ENCODE measurements at places on chromosomes 5 and 9.

GRCh38 chr9:112501287-112501686, 14.7 kb downstream of the KIAA1958 start:
- H3K36me3 ChIP-seq = no peaks in the 10 kb centered on the region
- H3K4me3 ChIP-seq = no peak overlapping the region
- no peak overlapping the region for H3K27ac ChIP-seq
- no peak for DNase-seq

- H3K27ac ChIP-seq = no peak overlapping the region
- H3K4me3 ChIP-seq = no peak overlapping the region
- peaks cover 10% of the 10 kb centered on the region for H3K27me3 ChIP-seq
- H3K36me3 ChIP-seq = no peaks in the 10 kb centered on the region
- no peak for DNase-seq
- no peaks in the 10 kb centered on the region for H3K4me1 ChIP-seq
These were observed 16.8 kb downstream of the FIBCD1 start for GRCh38 chr9:130921989-130922892.

- DNase-seq = no peak
- no peak overlapping the region for H3K27ac ChIP-seq
- no peak overlapping the region for H3K4me3 ChIP-seq
- no peaks in the 10 kb centered on the region for H3K27me3 ChIP-seq
- H3K36me3 ChIP-seq = no peaks in the 10 kb centered on the region
These were observed 9.5 kb downstream of the CEMIP2 start for GRCh38 chr9:71758785-71759184.

- H3K4me1 ChIP-seq = no peaks in the 10 kb centered on the region
- no peak overlapping the region for H3K27ac ChIP-seq
- no peak overlapping the region for H3K4me3 ChIP-seq
- no peaks in the 10 kb centered on the region for H3K36me3 ChIP-seq
These were observed 101.5 kb upstream of the ZNF608 start for GRCh38 chr5:124847907-124848306.

- peaks cover 64% of the 10 kb centered on the region for H3K4me1 ChIP-seq
- peak; percentile 94 for DNase-seq
- peaks cover 11% of the 10 kb centered on the region for H3K27me3 ChIP-seq
- peak within 1 kb of the TSS; percentile 96 for H3K4me3 ChIP-seq
These were observed at the start of gene TTF1 for GRCh38 chr9:132406554-132407122. TSS of gene TTF1 (minus strand) at chr9:132406840. CDS start at chr9:132402821, 4,019 bp downstream.

- H3K27me3 ChIP-seq = peaks cover 17% of the 10 kb centered on the region
- H3K4me3 ChIP-seq = no peak overlapping the region
- no peaks in the 10 kb centered on the region for H3K4me1 ChIP-seq
- DNase-seq = no peak
- H3K27ac ChIP-seq = no peak overlapping the region
These were observed 231.3 kb upstream of the SLC30A5 start for GRCh38 chr5:68862560-68862959.

DNA sequence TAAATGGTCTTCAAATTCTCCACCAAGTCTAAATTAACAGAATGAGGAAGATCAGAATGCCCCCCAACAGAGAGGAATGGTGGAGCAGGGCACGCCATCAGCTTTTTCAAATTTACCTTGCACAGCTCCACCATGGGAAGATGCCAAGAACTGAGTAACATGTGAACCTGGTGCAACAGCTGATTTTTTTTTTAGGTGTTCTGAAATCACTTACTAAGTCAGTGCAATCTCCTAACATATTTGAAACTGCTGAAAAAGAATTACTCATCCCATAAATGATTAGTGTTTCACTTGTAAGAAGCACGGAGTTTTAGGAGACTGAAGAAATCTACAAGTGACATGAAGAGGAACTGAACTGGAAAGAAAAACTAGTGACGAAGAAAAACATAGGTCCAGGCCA, 5.1 kb downstream of the TMEM245 start:
- peaks cover 82% of the 10 kb centered on the region for H3K4me1 ChIP-seq
- H3K27me3 ChIP-seq = no peaks in the 10 kb centered on the region
- no peak overlapping the region for H3K27ac ChIP-seq
- peak overlapping the region; percentile 39 for H3K4me3 ChIP-seq

DNA sequence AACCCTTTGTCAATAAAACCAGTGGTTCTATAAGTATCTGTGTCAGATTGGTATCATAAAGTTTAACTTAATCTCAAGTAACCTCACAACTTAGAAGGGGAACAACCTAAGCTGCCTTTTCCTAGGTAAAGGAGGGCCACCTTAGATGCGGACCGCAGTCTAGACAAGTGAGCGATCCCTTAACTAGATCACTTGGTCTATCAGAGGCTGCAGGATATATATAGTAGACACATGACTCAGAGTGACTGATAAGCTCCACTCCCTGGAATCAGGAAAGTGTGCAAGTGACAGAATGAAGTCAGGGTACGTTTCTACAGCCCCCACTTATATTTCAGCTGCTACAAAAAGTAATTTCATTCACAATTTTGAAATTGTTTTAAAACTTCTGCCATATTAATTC, 7.4 kb downstream of the REEP5 start:
- peaks cover 56% of the 10 kb centered on the region for H3K4me1 ChIP-seq
- peaks cover 17% of the 10 kb centered on the region for H3K36me3 ChIP-seq
- no peaks in the 10 kb centered on the region for H3K27me3 ChIP-seq
- H3K4me3 ChIP-seq = no peak overlapping the region
- H3K27ac ChIP-seq = no peak overlapping the region

- H3K4me3 ChIP-seq = no peak overlapping the region
- no peaks in the 10 kb centered on the region for H3K27me3 ChIP-seq
- DNase-seq = peak; percentile 47
- H3K27ac ChIP-seq = peak overlapping the region; percentile 59
These were observed 9.1 kb upstream of the IRF1 start for GRCh38 chr5:132499440-132500243.

DNA sequence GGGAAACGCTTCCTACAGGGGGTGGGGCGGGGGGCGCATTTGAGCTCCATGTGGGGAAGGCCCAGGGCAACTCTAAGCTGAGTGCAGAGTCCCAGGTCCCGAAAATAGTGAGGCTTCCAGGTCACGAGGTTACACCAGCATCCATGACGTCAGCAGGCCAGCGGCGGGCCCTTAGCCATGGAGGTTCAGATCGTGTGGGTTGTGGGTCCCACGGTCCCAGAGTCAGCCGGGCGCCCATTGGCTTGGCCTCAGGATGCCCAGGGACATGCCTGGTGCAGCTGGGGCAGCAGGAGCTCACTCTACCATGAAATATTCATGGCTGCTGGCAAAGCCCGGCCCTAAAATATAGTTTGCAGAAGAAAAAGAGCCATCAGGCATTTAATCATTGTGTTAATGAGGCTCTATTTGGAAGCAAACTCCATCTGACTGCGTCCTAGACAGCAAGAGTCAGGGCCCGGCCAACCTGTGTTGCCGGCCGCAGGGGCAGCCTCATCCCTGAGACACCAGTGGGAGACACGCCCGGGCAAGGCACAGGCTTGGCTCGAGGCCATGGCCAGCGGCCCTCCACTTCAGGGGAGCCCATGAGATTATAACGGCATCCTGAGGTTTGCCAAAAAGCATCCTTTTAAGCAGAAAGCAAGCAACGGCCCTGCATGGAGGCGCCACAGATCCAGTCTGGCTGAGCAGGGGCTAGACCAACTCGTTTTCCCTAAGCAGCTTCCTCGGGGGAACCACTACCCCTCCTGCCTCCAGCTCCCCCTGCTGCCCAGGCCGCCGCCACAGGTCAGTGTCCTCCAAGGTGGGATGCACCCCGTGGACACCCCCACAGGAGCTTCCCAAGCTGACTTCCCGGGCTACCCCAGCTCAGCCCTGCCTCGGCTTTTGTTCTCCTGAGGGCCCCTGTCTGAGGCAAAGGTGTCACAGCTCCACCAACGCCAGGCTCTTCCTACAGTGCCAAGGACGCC, 108.9 kb upstream of the PPP1R26 start:
- no peaks in the 10 kb centered on the region for H3K4me1 ChIP-seq
- no peak overlapping the region for H3K27ac ChIP-seq
- H3K36me3 ChIP-seq = no peaks in the 10 kb centered on the region
- peaks cover 13% of the 10 kb centered on the region for H3K27me3 ChIP-seq
- H3K4me3 ChIP-seq = no peak overlapping the region
- DNase-seq = no peak
